ENCODE measurements at places on chromosomes 2 and 18.

DNA sequence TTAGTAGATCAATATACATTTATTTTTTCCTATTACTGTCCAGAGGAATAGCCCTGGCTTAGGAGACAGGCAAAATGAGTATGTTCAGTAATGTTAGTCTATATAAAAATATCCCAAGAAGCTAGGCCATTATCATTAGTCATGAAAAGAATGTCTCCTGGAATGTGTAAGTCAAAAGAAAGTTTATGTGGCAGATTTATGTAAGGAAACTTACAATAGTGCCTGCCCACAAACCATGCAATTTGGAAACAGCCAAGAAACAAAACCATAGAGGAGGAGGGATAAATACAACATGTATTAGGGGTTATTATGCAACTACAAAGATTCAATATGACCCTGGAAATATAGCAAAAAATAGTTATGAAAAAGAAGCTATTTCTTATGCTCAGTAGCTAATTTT, 96.3 kb downstream of the NOL4 start:
- DNase-seq = no peak

DNA sequence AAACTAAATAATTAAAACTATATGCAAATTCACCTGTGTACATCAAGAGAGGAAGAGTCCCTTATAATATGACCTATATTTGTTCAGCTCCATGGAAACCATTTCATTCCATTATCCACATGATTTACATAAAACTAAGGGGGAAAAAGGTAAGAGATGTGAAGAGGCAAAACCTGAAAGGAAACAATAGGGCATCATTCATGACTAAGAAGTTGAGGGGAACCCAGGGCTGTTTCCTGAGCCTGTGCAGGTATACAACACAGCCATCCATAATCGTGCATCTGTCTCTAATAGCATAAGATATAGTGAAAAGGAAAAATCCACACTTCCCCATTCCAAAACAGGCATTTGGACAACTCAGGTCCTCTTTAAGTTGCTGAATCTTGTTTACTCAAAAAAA, 151.3 kb downstream of the NR4A2 start:
- no peak for DNase-seq

GRCh38 chr2:25567406-25567805, 106.0 kb downstream of the DTNB start:
- peak; percentile 41 for DNase-seq

DNA sequence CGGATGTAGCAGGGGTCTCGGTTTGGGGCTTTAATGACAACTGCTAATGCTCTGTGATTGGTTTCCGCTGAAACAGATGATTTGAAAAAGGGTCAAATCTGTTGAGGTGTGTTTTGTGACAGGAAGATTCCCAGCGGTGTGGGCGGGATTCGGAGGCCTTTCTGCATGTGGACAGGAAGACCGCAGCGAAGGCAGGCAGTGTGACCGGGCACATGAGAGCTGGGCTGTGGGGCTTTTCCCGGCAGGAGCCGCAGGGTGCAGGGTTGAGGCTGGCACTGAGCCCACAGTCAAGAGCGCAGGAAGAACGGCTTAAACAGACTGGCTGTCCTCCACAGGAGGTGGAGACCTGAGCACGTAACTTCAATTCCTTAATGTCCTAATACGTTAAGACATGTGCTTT, 180.0 kb upstream of the TPO start:
- no peak for DNase-seq

- DNase-seq = no peak
Measured at GRCh38 chr2:226799976-226800940, 638 bp upstream of the IRS1 start.

DNA sequence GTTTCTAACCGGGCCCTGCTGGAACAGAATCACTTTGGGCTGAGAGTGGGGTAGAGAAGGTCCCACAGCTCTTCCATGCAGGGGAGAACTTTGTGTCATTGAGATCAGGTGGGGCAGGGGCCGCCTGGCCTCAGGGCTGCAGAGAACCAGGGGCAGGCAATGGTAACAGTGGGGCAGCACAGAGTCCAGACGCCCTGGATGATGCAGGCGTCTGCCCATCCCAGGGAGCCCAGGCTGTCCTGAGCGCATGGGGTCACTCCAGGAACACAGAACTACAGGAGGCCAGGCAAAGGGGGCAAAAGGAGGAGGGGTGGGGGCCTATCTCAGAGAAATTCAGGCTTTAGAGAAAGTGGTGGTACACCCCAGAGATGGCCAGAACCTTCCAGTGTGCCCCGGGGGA, 121.3 kb downstream of the NDUFA10 start:
- no peak for DNase-seq

DNA sequence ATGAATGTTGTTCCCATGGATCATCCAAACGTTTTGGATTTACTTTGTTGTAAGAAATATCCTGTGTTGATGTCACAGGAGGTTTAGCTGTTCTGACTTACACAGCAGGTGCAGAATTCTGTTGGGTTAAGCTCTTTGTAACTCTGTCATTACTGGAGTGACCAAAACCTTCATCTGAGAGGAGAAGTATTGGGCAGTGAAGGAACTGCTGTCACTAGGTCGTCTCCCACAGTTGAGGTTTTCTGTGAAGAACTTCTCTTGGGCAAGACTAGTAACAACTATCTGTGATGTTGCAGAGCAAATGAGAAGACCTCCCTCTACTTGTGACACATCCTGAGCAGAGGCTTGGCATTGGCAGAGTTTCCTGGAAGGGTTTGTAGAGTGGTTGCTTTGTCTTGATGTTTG, 2.9 kb downstream of the SPTBN1 start:
- DNase-seq = no peak

- DNase-seq = no peak
Measured at GRCh38 chr2:121242175-121242875, 42.7 kb downstream of the TFCP2L1 start.

DNA sequence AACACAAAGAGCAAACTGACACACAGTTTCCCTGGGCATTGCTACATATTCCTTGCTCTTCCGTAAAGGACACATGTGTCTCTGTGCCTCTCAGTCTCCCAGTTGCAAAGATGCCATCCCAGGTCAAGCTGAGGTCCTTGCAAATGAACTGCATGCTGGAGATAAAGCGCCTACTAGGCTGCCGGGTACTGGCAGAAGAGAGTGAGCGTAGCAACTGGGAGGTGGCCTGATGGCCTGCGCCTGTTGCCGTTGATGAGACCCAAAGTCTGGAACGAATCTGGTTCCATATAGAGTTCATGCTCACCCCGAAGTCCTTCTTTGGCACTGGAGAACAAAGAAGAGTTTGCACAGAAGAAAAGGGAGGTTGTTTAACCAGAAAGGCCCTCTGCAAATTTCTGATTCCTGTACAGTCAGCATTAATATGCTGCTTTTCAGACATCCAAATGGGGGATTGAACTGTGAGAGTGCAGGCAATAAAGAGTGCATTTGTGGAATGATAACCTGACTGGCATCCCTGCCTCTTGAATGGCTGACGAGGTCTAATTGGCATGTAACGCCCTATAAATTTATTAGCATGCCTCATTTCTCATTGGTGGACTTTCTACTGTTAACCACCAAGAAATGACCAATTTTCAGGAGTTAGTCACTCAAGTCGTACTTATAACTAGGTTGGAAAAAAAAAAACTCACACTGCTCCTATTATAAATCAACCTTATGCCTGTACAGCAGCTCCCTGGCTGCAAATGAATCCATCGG, 78.7 kb downstream of the GBX2 start:
- DNase-seq = no peak

GRCh38 chr2:36185624-36186023, 170.0 kb upstream of the CRIM1 start:
- DNase-seq = no peak

GRCh38 chr2:119699016-119699606, 20.1 kb downstream of the TMEM177 start:
- DNase-seq = no peak

DNA sequence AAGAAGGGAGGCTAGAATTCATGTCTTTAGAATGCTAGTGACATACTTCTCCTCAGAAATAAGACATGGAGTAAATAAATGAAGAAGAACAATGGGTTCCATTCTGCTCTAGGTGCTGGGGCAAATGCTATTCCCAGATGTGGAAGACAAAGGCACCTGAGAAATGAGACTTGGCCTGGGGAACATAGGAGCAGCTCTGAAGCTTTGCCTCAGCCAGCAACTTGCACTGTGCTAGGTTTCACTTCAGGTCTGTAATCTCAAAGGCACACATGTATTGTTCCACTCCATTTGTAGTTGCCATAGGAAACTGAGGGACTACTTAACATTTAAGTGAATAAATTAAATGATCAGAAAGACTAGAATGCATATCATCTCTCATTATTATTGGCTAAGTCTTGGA, 538.9 kb upstream of the REG3G start:
- DNase-seq = no peak

DNA sequence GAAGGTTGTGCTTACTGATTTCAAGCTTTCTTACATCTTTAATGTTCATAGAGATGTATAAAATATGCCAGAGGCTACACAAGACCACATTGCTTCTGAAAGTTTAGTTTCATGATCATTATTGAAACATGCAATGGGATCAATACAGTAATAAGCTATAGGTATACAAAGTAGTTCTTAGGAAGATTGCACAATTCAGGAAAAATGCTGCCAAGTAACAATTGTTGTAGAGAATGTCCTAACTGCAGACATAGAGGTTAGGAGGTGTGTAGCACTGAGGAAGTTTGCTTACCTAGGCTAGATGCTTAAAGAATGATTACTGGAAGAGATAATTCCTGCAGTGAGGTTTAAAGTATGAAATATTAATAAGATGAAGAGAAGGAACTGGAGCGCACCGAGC, 259.5 kb upstream of the CYRIA start:
- no peak for DNase-seq

DNA sequence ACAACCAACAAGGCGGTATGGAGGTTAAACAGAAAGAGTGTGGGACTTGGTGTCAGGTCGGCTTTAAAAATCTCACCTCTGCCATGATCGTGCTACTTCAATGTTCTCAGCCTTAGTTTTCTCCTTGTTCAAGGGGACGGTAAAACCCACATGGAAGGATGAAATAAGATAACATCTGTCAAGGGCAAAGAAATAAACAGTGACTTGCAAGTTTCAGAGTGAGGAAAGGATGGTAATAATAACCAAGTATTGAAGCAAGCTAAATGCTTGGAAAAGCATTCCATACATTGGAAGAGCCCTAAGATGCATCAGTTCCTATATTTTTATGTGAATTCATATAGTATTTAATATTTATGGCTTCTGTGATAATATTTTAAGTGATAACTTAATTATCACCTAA, 29.8 kb upstream of the LMAN1 start:
- no peak for DNase-seq

DNA sequence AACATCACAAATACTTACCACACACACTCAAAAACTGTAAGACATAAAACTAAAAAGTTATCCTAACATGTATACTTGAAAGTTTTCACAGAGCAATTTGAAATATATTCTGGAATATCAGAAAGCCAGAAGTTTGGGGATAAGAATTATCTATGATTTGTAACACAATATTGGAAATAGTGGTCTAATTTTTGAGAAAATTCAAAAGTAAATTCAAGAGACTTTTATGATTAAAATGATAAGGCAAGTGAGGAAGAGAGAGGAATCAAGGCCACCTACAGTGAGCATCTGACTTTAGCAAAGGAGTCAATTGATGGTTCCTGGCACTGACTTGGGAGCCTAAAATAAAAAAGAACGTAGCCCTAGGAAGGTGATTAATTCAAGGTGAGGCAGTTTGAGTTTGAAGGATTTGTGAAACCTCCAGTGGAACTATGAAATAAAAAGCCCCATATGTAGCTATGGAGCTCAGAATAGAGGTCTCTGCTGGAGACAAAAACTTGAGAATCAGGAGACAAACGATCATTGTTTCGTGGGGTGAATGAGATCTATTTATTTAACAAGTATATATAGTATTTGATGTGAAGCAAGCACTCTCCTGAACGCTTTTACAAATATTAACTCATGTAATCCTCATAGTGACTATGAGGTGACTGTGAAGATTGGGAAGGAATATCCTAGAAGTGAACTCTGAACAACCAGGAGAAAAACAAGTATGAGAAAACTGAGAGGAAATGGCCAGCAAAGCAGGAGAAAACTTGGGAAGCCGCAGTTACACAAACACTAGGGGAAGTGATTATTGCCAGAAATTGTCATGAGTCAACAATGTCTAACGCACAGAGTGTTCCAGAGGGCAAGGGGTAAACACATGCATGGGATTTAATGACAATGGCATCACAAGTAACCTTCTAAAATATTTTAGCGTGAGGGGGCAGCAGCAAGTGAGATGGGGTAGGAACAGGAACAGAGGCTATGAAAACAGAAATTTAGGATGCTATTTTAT, 12.8 kb downstream of the TFPI start:
- no peak for DNase-seq

DNA sequence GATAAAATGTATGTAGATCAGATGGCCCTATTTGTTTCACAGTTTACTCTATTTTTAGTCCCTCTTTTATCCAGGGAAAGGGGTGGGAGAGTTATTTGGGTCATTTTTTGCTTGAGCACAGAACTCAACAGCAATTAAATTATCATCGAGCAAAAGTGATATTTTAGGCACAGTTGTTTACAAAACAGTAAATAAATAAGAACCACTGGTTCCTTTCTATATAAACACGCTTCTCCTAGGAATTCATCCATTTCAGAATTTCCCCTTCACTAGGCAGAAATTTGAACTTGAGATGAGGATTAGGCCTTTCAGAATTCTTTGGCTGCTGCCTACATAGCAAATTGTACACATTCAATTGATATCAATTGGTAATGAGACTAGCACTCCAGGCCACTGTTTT, 812.4 kb downstream of the CNTNAP5 start:
- no peak for DNase-seq

GRCh38 chr2:134536296-134536695, 182.5 kb downstream of the TMEM163 start:
- no peak for DNase-seq

DNA sequence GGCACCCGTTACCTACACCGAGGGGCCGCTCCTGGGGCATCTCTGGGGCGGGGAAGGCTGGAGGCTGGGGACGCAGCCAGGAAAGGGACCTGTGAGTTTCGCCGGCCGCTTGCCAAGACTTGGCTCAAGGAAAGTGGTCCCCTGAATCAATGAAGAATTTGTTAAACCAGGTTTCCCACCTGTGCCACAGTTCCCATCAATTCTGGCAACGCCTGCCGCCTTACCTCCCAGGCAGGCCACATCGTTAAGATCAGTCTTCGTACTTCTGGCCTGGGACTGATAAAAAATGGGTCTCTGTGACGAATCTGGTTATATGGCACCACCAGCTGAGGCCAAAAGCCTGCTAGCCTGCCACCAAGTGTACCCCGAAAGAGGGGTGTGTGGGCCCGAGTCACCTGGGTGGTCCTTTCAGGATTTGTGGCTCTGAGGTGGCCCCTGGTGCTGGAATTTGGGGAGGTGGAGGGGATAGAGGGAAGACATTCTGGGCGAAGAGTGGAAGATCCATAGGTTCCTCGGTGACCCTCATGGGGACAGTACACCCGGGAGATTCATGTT, 789 bp upstream of the TGFA start:
- no peak for DNase-seq

- no peak for DNase-seq
Measured at GRCh38 chr2:217784996-217785543, 217.7 kb downstream of the TNS1 start.

GRCh38 chr18:58787536-58788149, 77.0 kb upstream of the ZNF532 start:
- no peak for DNase-seq

DNA sequence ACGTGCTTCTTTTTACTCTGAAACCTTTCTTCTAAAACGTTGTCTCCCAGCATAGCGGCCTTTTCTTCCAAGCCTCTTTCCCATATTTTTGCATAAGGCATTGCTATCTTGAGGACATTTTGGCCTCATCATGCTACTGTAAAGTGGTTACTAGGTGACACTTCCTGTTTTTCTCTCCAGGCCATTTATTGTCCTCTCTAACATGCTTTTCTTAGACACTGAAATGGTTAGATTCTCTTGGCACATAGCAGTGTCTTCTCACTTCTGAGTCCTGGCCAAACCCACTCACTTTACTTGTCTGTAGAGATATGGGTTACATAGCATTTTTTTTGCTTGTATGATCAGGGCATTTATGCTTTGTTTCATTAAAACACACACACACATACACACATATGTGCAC, 50.1 kb upstream of the KCNH7 start:
- peak; percentile 61 for DNase-seq
